ENCODE measurements at places on chromosomes 7 and 10.

DNA sequence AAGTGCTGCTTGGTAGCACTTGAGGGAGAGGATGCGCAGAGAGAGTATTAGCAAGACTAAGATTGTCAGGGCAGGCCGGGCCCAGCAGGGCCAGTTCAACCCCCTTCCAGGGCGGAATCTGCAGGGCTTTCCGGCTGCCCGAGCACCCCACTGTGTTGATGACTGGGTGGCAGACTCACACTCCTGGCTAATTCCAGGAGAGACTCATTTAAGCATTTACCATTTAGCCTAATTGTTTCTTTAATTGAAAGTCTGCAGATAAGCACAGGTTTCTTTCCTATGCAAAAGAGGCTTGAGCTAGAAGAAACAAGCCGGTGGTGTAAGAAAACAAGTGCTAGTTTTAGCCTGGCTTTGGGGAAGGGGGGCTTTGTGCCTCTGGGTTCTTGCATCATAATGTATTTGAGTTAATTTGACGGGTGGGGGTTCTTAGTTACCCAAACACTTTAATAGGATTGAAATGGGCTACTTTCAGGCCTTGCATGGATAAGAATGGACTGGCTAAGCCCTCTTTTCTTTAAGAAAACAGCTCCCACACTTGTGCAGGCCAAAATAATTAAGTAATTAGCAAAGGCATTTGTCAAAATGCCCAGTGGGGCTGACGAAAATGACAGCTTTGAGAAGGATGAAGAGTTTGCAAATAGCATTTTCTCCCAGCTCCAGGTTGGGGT, 201.3 kb downstream of the MYOF start:
- DNase-seq, result no peak

DNA sequence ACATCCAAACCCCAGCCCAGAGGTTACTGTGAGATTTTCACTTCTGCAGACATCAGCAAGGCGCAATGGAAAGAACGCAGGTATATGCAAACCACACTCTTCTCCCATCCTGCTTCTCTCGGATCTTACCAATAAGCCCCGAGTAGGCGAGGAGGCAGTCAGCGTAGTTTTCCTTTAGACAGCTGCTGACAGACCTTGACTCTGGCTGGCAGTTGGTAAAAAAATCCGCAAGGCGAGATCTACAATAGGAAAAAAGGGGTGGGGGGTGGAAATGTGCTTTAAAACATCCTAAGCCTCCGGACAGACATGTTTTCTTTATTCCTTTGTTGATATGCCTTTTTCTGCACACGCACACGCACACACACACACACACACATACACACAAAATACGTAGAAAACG, 176.5 kb downstream of the GFRA1 start:
- no peak for DNase-seq

DNA sequence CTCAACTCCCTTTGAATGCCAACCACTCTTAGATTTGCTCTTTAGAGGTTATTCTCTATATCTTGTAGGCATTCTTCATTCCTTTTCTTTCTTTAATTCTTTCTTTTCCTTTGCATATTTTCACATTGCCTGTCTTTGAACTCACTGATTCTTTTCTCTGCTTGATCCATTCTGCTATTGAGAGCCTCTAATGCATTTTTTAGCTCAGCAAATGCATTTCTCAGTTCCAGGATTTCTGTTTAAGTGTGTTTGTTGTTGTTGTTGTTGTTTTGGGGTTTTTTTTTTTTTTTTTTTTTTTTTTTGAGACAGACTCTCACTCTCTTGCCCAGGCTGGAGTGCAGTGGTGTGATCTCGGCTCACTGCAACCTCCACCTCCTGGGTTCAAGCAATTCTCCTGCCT, 71.6 kb downstream of the FBXL13 start:
- DNase-seq, result no peak

GRCh38 chr10:129466703-129467358, at the start of gene MGMT:
Gene MGMT (plus strand): TSS chr10:129467241.
- peak; percentile 99 for DNase-seq

GRCh38 chr10:14244801-14245211, 85.9 kb downstream of the FRMD4A start:
- DNase-seq, result no peak

GRCh38 chr10:97687785-97688781, 1.0 kb upstream of the AVPI1 start:
- DNase-seq, result no peak

All from CD4-positive, alpha-beta T cell (primary cell).